Iris pigment epithelial cell (primary cell): ENCODE measurements at places on chromosomes 12 and 14.
A peak's percentile ranks its signal among the peaks of the same experiment; 100 is the strongest.

DNA sequence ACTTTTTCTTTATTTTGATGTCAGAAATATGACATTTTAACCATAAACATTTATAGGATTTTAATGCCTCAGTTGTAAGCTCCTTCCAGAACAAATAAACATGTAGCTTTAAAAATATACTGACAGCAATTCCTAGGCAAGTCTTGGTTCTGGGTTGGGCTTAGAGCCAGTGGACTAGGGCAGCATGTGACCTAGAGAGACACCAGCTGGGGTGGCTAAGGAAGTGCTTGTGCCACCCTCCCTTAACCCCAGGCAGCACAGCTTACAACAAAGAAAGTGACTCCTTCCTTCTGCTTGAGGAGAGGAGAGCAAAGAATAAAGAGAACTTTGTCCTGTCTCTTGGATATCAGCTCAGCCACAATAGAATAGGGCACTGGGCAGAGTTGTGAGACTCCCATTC is 61.6 kb upstream of the KTN1 start:
- no peak for DNase-seq

DNA sequence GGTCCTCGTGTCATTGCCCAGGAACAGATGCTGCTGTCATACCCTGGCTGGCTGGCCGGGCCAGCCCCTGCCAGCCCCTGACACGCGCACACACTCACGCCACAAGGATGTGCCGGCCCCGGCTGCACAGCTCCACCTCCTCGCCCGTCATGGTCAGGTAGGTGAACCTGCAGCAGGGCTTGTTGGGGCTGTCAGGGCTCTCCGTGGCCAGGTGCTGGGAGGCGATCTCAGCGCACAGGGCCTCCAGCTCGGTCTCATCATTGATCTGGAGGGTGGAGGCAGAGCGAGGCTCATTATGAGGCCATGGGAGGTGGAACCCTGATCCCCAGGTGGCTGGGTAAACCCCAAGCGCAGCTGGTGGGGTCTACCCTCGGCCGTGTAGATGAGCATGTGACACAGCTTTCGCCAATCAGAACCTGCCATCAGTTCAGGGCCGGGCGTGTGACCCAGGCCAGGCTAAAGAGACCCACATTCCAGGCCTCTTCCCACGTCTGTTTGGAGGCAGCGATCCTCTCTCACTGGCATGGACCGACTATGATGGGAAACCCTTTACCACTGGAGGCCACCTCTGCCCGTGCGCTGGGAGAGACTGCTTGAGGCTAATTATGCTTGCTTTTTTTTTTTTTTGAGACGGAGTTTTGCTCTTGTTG is 38.8 kb downstream of the TRAFD1 start:
- no peak for DNase-seq

DNA sequence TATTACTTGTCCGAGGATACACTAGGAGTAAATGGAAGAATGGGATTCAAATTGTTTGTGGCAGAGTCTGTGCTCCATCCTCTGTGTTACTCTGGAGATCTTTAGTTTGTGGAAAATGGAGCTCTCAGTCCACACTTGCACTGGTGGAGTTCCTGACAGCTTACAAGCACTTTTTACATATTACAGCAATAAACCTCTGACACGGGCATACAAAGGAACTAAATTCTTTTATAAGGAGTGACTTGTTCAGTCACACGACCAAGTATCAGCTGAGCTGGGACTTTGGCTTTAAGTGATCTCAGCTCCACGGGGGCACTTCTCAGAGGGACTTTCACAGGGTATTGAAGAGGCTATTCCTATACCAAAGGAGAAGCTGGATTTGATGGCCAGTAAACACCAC is 417.5 kb downstream of the LRIG3 start:
- DNase-seq = no peak

- DNase-seq = no peak
Observed at GRCh38 chr12:91773749-91774429, 371.8 kb downstream of the BTG1 start.

GRCh38 chr14:94571950-94572349 is 9.3 kb upstream of the SERPINA5 start:
- peak; percentile 67 for DNase-seq

DNA sequence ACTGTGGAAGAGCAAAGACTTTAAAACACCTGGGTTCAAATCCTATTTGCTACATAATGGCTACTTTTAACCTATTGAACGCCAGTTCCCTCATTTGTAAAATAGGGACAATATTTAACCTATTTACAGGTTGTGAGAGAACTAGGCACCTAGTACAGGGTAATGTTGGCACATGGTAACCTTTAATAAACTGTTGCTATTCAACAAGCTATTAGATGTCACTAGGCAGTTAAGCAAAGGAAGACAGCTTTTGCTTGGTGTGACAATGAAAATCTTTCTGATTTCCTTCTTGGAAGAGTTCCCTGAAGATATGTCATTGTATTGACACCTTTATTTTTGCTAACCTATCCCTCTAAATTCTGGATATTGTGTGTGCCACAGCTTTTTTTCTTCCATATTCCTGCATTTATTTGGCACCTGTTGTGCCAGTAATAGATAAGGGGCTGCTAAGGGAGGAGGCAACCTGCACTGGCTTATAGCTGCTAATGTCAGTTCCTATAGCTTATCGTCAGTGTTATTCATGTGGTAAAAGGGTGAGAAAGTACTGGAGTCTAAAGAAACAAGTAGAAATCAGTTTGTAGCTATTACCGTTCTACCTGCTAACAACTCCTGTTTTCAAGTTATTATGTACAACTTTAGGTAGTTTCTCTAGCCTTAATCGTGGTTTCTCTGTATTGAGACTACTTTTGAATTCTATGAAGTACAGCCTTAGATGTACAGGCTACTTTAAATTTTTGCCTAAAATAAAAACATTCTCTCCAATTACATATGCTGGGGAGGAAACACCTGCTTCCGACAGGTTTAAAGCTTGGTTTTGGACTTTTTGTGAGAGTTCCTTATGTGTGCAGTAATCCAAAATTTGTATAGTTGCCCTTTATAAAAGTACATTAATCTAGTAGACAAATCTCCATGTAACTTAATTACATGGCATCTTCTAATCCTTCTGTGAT is 24.3 kb downstream of the HIF1A start:
- no peak for DNase-seq

GRCh38 chr14:43145361-43145760 is 1361.7 kb downstream of the FSCB start:
- no peak for DNase-seq

DNA sequence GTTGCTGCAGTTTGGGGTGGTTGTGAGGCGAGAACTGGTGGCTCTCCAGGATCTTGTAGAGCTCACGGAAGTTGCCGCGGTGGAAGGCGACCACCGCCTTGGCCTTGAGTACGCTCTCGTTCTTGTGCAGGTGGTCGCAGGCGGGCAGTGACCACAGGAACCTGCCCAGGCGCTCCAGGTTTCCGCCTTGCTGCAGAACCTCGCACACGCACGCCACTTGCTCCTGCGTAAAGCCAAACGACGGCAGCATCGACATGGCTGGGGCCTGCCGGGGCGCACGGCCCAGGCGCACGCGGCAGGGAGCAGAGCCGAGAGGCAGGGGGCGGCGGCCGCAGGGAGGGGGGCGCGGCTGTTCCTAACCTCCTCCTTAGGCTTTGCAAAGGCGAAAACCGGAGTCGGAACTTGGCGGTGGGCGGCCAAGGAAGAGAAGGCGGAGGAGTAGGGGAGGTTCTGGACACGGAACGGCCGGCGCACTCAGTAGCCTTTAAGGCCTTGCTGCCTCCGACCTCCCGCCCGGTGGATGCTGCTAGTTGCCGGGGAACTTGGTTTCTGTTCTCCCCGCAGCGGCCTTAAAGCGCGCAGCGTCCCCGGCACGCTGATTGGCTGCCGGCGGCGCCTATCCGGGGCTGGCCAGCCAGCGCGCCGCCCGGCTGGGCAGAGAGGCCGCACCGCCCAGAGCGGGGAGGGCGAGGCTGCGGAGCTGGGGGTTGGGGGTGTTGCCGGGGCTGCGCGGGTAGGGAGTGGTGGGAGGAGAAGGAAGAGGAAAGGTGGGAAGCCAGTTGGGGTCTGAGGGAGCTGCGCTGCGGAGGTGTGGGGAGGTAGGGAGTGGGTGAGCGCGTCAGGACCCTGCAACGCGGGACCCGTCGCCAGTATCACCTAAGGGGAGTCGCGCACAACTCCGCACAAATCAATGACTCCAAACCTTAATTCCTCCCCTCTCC is at the start of gene SIX1:
TSS of gene SIX1 (minus strand) at position 544 of the 941 bp plus-strand sequence. CDS start at position 256, 288 bp downstream.
- DNase-seq = peak; percentile 98

DNA sequence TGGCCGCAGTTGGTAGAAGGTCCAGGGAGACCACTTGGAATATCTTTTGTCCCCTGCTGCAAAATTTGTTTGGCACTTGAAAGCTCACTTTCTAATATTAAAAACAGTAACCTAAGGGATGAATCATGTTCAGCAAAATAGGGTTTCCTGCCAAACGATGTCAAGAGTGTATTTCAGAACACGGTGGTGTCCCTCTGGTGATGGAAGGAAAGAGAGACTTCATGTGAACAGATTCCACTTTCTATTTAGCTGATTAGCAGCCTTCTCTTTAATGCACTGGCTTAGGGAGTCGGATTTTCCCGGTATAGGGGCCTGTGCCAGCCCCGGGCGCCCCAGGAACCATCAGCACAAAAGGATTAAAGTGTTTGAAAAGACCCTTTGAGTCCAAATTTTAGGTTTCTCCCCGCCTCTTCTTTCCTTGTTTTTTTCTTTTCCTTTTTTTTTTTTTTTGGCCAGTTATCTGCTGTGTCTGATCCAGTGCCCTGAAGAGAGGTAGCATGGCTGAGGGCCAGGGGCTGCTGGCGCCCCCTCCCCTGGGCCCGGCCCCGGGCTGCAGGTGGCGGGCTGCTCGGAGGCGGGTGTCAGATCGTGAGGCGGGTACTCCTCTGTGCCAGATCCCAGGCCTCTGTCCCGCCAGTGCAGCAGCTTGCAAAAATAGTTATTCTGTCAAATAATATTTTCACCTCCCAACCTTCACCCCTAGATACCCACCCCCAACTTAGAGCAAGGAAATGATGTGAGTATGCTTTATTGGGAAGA is 88.3 kb downstream of the TESC start:
- DNase-seq = peak; percentile 45

- peak; percentile 21 for DNase-seq
Observed at GRCh38 chr14:69260190-69260860, 367 bp downstream of the GALNT16 start.

DNA sequence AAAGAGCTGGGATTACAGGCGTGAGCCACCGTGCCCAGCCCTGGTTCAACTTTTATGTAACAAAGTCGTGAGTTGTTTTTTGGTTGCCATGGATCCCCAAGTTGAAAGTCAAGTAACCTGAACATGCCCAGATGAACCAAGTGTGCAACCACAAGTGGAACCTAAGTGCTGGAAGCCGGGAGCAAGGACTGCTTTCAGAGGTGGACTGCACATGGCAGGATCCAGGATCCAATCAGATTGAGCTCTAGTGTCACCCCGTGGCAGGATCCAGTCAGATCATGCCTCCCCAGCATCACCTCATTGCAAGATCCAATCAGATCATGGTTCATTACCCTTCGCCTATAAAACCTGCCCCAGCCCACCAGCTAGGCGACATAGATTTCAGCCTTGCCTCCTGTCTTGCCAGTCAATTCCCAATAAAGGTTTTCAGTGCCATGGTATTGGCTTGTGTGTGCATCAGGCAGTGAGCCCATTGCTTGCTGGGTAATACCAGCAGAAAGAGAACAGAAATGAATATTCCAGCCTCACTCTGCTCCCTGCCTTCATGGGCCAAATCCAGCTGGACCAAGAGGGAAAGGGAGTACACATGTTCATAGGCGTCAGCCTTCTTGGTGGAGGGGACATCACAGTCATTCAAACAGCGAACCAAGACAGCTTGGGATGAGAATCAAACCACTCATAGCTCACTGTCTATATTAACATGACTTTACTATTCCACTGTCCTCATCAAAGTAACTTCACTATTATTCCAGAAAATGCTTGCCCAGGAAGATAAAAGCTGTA is 43.6 kb upstream of the VASH1 start:
- no peak for DNase-seq

GRCh38 chr12:56212361-56212760 is 9.4 kb downstream of the RNF41 start:
- DNase-seq = no peak

- DNase-seq = no peak
Observed at GRCh38 chr12:11859705-11860425, 210.4 kb downstream of the ETV6 start.
